ENCODE measurements at places on chromosomes 5 and 9.

DNA sequence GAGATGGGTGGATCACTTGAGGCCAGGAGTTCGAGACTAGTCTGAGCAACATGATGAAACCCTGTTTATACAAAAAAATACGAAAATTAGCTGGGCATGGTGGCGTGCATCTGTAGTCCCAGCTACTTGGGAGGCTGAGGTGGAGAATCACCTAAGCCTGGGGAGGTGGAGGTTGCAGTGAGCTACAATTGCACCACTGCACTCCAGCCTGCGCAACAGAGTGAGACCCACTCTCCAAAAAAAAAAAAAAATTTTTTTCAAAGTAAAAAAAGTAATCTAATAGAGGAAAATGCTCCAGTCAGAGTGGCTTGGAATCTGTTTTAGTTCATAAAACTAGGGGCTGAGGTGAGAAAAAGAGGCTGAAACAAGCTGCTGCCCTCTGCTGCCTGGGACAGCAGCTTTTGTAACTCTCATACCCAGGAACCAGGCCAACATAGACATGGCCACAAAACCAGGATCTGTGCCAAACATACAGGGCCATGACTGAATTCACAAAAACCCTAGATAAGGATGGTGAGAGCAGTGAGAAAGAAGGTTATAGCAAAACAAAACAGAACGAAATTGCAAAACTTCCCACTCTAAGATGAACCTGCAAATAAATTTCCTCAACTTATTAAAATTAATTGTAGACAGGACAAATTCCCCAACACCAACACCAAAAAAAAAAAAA lies 13.1 kb upstream of the DCAF12 start:
- peak; percentile 92 for DNase-seq

GRCh38 chr5:151270599-151270998 lies 17.6 kb downstream of the GM2A start:
- peak; percentile 95 for DNase-seq

- DNase-seq = peak; percentile 34
These were observed 151.0 kb downstream of the MYO10 start for GRCh38 chr5:16784843-16785791.

DNA sequence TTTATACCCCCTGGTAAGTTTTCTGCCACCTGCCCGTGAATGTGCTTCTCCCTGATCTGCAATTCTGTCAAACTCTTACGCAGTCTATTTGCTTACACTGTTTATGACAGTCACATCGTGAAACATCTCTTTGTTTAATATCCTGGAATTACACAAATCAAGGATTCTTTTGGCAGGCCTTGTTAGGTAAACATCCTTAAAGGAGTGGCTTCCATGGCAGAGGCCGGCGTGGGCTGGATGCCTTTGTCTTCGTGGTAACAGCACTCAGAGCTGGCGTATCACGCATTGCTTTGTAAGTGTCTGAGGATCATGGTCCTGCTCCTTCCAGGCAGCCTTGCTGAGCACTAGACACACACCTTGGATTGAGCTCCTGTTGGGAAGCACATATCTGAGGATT lies 145.7 kb downstream of the IRX1 start:
- DNase-seq = no peak

DNA sequence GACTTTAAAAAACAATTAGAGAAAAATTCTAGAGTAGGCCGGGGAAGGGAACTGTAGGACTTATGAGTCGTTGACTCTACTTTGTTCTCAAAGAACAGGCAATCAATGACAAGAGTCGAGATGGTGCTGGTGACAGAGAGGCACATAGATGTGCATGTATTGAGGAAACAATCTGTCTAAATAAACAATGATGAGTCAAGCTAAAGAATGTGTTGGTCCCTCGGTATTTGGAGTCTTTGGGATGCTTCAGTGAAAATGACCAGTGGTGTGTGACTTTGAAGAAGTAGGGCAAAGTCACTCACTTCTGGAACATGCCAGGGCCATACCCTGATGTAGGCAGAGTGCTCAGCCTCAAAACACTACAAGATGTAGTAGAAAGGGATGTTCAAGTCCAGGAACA lies 288.1 kb upstream of the PANK3 start:
- DNase-seq = no peak

Measured in iris pigment epithelial cell (primary cell).